ENCODE measurements at places on chromosomes 5 and 9.

DNA sequence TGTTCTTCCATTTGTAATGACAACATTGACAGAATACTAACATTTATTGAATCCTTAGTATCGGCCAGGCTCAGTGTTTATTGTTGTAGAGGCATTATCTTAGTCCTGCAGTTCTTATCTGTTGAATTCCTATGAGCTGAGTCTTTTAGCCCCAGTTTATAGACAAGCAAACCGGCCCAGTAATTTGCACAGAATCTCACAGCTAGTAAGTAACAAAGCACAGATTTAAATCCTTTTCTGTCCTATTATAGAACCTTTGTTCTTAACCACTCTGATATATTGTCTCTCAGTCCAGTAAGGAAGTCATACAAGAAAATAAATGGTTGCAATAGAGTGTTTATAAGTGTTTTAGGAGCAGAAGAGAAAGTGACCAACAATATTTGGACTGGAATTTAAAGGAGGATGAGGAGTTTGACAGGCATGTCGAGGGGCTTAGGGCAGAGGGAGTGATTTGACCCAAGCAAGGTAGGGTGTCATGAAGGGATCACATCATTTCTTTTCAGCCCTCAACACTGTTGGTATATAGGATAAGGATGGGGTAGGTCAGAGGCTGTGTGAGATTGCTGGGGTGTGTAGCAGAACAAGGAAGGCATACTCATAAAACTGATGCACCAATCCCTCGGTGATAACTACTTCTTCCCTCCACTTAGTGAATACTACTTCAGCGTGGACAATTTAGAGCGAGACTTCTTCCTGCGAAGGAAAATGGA lies 39.5 kb downstream of the LARP1 start:
- no peak for DNase-seq

- DNase-seq: no peak
These were observed 384.6 kb downstream of the SPOCK1 start for GRCh38 chr5:137114529-137114928.

DNA sequence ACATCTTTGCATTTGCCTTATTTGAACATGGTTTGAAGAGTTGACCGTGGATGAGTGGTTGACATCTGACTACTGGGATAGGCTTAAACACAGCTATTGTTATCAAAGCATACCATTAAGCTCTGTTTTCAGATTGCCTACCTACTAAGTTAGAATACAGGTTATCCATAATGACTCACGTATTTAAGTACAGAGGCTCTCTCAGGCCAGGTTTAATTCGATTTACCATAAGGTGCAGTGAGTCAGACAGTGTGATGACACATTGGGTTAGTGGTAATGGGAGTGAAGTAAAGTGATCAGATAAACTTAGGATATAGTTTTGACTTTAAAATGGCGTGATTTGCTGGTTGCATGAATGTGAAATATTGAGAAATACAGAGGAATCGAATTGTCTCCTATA lies 732.0 kb upstream of the CTNND2 start:
- no peak for DNase-seq

GRCh38 chr5:160229190-160229742 lies at the start of gene FABP6:
Gene FABP6 (plus strand): TSS chr5:160229506. CDS start chr5:160229558, 52 bp downstream.
- no peak for DNase-seq

DNA sequence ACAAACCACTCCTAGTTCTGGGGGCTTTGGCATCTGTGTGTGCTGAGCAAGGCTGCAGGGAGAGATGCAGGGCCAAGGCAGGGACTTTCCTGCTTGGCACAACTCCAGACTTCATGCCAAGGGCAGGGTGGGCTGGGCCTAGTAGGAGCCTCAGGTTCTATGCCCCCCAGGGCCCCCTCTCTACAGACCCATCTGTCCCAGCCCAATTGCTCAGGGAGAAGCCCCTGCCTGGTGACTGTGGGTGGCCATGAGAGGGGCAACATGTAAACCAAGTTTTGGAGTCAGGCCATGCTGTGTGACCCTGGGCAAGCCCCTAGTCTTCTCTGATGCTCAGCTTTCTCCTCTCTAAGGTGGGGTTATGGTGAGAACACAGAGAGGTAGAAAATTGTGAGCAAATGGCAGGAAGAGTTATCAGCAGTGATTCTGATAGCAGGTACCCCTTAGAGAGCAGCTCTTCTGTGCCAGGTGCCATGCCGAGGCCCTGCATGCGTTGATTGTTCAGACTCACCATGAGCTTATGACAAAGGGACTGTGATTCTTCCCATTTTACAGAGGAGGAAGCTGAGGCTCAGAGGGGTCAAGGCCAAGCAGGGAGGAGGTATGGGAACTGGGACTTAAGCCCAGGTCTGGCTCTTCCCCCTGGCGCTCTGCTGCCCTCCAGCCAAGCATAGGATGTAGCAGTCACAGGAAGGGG lies 5.2 kb downstream of the OLFML2A start:
- no peak for DNase-seq

DNA sequence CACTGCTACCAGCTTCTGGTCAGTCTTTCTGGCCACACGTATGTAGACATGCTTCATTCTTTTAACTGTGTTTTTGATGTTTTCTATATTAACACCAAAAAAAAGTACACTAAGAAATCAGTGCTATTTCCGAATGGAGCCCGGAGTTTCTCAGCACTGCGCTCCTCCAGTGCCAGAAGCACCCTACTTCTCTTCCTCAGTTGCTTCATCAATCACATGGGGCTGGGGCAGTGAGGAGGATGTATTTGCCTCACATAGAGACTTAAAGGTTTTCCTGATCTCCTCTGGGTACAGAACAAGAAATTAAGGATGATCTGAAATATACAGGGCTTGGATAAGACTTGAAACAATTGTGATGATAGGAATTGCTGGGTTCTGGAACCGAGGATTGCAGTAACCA lies 148.0 kb downstream of the ERCC6L2 start:
- no peak for DNase-seq

All from iPS DF 19.7 (cell line).